Stimulated activated CD4-positive, alpha-beta T cell treated with anti-CD3 and anti-CD28 coated beads, TNF-alpha, amount 100 ng/mL, for 4 hours (primary cell): ENCODE measurements at places on chromosomes 4 and X.

DNA sequence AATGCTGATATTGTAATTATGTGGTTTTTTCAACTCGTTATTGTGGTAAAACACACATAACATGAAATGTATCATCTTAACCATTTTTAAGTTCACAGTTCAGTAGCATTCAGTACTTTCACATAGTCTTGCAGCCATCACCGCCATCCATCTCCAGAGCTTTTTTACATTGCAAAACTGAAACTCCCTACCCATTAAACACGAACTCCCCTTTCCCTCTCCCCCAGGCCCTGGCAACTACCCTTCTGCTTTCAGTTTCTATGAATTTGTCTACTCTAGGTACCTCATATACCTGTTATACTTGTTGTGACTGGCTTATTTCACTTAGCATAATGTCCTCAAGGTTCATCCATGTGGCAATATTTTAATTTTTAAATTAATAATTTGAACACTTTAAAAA lies 380.6 kb downstream of the MAPK10 start:
- DNase-seq = no peak

GRCh38 chr4:123783151-123783790 lies 386.7 kb downstream of the SPRY1 start:
- no peak for DNase-seq

DNA sequence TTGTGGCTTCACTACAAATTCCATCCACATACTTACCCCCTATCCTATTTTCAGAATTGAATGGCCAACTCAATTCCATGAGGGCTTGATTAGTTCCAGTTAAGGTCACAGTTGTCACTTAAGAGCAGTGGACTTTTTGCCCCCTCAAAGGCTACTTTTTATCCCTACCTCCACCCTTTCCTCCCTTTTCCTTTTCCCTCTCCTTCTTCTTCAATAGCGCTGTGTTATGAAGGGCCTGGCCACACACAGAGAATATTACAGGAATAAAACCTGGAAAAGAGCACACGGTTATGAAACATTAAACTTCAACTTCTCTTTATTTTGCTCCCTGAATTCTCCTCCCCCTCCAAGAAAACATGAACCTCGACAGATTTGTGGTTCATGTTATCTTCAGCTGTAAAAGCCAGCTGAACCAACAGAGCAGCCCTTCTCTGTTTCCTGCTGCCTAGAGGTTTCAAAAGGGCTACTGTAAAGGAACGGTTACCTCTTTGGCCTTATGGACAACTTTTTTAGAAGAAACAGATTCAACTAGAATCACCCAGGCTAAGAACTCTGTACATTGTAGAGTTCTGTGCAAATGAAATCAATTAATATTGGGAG lies 87.0 kb upstream of the RPL34 start:
- DNase-seq = no peak

- no peak for DNase-seq
Measured at GRCh38 chr4:146269228-146269653, 54.9 kb downstream of the REELD1 start.

DNA sequence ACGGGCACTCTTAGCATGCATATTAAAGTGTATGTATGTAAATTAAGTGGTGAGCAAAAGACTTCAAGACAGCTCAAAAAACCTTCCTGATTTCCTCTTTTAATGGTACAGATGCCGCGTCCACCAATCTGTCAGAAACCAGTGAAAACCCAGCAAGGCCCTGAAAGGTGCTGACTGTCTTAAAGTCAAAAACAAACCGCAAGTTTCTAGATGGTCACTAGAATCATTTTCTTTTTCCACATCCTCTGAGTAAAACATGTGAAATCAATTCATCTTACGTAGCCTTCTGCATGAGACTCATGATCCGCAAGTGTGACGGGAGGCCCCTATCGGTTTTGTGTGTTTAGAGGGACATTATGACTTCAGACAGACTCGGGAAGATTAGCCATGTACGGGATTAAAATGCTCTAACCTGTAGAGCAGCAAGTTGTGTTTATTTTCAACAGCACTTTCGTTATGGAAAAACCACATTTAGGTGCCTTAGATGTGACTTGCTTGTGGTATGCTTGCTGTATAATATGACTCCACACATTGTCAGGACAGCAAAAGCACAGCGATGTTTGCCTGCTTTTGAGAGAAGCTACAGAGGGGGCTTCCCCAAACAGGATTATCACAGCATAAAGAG lies 88.2 kb upstream of the STS start:
- DNase-seq = no peak

DNA sequence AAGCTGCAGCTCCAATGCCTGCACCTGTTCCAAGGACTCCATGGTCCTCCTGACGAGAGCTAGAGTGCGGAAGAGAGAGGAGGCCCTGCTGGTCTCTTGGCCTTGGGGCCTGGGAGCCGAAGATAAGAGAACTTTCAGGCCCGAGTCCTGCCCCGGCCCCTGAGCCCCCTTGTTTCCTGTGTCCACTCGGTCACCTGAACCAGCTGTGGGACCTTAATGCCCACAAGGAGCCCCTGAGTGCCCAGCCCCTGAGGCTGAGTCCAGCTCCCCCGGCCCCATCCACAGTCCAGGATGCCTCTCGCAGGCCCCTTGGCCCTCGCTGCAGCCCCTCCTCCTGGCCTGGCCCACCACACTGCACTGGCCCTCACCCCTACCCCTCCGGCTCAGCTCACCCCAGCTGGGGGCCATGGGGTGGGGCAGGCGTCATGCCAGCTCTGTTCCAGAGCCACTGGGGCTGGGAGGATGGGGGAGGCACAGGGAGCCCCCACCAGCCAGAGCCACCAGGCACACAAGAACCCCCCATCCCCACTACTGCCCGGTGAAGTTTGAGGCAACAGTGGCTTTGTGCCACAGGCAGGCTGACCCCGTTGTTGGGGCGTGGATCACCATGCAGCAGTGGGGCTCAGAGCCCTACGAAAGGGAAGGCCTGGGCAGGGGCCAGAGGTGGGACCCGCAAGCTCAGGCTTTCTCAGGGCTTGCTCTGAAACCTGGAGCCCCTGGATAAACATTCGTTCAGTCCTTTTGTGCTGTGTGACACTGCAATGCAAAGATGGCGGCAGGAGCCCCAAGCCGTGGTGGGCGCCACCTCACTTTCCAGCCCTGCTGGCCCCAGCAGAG lies 14.1 kb downstream of the NAT8L start:
- no peak for DNase-seq

DNA sequence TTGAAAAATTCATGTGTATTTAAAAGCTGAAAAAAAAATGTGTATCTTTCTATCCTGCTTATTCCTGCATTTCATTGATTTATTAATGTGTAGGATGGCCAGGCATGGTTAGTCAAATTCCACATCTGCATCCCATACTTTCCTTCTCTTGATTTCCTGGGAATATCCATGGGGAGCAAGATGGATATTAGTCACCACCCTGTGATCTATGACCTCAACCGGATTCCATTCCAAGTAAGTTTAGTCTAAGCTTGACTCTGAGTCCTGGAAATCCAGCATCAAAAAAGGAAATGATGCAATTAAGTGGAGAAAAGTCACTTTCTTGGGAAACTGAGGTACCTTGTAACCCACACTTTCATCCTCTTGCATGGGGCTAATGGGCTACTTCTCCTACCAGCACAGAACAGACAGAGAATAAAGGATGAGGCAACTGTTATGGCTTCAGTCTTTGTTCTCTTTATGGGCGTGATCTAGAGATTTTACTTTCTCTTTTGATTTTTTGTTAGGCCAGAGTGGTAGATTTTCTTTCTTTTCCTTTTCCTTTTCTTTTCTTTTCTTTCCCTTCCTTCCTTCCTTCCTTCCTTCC lies 17.1 kb upstream of the BEX4 start:
- DNase-seq = no peak

- no peak for DNase-seq
Measured at GRCh38 chr4:41647383-41647782, 101.1 kb downstream of the PHOX2B start.

DNA sequence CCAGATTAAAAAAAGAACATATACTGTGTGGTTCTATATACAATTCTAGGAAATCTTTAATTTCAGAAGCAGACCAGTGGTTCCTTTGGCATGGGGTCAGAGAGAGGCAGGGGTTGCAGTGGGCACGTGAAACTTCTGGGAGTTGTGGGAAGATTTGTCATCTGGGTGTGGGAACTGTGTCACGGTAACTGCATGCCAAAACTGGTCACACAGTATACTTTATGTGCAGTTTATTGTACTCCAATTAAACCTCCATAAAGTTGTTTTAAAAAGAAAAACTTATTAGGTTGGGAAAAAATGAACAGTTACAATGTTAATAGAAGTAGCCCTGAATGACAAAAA lies 26.7 kb upstream of the STS start:
- no peak for DNase-seq

DNA sequence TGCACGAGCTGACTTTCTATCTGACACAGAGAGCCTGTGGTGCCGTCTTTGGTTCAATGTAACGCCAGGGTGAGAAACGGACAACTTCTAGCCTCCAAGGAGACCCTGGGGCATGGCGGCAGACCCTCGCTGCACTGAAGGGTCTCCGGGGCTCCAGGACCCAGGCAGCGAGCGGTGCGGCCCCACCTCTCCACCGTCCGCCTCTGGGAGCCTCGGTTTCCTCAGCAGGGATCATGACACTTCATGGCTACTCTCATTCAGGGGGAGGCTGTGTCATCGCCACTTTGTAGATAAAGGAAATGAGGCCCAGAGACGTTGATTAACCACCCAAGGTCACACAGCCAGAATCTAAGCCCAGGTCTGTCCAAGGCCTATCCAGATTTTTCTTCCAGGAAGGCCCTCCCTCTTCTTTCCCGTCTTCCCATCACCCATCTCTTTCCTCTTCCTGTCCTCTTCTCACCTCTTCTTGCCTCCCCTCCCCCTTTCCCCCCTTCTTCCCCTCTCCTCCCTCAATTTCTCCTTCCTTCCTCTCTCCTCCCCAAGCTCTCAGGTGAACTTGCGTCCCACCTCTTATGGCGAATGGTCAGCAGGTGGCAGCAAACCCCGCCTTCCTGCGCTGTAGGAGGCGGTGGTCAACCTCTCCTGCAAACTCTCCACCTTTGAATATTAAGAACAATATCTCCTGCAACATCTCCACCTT lies 69.3 kb upstream of the HMX1 start:
- no peak for DNase-seq

GRCh38 chr4:153332936-153333335 lies 11.6 kb upstream of the MND1 start:
- DNase-seq = no peak

- DNase-seq = no peak
Measured at GRCh38 chr4:75099321-75099720, 166.4 kb downstream of the PARM1 start.

DNA sequence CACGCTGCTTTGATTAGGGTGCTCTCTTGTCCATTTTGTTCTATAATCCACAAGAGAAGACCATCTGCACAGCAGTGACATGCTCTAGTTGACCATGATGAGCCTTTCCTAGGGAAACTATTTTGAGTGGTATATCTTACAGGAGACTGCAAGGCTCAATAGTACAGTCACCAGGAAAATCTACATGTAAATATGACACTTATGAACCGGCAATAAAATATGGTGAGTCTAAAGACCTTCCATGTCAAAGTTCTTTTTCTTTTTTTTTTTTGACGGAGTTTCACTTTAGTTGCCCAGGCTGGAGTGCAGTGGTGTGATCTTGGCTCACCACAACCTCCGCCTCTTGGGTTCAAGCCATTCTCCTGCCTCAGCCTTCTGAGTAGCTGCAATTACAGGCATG lies 103.7 kb downstream of the MGST2 start:
- no peak for DNase-seq

DNA sequence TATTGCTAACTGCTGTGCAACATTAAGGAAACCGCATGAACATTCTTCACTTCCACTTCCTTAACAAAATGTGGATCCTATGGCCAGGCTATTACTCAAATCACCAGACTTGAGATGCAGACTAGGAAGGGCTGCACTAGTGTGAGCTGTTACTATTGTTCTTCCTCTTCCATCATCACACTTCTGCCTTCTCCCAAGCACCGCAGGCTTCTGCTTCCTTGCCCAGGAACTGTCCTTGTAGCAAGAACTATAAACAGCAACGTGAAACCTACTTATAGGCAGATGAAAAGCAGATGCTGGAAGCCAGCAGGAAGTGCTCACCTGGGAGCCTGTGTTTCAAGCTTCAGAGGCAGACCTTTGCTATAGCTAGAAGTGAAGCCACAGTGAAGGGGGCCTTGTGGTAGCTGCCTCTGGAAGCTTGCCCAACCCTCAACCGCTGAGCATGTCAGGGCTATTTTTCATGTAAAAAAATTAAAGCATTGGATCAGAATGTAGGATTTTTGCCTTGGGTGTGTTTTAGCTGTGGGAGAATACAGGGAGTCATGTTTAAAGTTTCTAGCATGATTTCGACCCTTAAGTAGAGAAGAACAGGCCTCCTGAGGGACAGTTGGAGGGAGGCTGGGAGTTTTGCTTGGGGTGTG lies 43.9 kb downstream of the CLNK start:
- DNase-seq = no peak

DNA sequence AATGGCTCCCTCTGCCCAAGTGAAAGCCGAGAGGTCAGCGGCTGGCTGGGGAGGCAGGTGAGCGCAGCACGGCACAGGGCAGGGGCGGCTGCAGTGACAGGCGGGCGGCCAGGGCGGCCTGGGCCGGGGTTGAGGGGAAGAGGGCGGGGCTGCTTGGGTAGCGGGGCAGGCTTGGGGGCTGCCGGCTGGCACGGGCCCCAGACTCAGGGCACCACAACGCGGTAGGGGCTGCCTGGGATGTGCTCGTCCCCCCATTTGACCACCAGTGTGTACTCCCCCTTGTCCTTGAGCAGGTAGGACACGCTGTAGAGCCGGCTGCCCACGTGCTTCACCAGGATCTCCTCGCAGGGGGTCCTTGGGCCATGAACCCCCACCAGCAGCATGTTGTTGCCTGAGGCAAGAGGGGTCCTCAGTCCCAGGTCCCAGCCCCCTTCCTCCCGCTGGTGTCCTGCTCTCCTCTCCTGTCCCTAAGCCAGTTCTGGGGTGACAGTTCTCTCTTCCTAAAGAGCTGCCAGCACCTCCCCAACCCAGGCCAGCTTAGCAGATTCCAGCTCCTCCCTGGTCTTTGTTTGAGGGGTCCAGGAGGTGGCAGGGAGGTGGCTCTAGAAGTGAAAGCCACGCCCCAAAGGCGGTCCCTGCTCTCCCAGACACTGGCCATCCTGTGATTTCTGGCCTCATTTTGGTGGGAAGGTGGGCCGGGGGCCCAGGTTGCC lies 25.6 kb downstream of the FLNA start:
- no peak for DNase-seq
